Ascending aorta (tissue), 2 donors: ENCODE measurements at places on chromosomes 13 and 19. TPM values are rescaled to one million over a fixed set of nuclear protein-coding genes. Genes with fewer than 3 reads are reported as not detected.
A peak's percentile ranks its signal among the peaks of the same experiment; 100 is the strongest.

DNA sequence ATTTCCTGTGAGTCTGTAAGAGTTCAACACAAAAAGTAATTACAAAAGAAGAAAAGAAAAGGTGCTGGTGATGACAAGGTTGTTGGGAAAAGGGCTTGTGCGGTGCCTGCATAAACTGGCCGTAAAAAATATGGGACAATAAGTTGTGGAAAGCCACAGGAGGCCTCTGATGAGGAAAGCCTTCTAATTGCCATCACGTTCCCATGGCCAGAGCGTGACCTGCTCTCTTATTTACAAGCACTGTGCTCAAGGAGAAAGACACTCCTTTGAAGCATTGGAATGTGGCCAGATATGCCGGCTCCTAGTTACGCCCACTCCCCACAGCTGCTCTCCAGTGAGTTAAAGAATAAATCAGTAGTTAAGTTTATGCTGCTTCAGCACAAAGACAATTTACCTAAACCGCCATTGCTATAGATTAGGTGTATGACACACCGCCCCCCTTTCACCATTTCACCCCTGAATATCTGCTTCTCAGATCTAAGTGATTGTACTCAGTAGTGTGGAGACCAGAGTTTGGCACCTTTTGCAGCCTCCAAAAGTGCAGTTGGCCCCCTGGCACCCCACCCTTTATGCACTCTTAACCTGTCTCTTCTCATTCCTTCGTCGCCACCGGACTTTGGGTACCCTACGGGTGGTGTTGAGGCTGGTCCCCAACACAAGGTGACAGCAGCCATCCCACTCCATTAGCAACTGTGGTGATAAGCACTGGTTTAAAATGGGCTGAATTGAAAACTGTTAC is 8.1 kb upstream of the PGLYRP1 start:
- no peaks in the 10 kb centered on the region for H3K36me3 ChIP-seq
- no peaks in the 10 kb centered on the region for H3K4me1 ChIP-seq
- no peak for DNase-seq
- H3K4me3 ChIP-seq = no peak overlapping the region

Gene IL17D
- total RNA-seq = not detected

DNA sequence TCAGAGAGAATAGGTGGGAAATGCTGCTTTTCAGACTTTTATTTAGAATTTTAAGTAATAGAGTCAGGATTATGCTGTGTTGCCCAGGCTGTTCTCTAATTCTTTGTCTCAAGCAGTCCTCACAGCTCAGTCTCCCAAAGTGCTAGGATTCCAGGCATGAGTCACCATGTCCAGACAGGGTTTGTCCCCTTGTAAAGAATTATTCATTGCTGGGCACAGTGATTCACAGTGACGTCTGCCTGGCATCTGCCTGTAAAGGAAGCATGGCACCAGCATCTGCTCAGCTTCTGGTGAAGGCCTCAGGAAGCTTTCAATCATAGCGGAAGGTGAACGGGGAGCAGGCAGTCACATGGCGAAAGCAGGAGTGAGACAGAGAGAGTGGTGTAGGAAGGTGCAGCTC is 17.7 kb downstream of the ZNF763 start:
- no peaks in the 10 kb centered on the region for H3K4me1 ChIP-seq
- no peaks in the 10 kb centered on the region for H3K27me3 ChIP-seq
- H3K4me3 ChIP-seq = no peak overlapping the region
- no peak for DNase-seq

Gene KCNJ14
- 6.1 TPM for total RNA-seq

Gene CD22
- total RNA-seq = 0.75 TPM

- no peak for DNase-seq
- no peaks in the 10 kb centered on the region for H3K27me3 ChIP-seq
- H3K4me1 ChIP-seq = no peaks in the 10 kb centered on the region
- no peak overlapping the region for H3K27ac ChIP-seq
These were observed 23.1 kb downstream of the FXYD5 start for GRCh38 chr19:35177377-35178274.

DNA sequence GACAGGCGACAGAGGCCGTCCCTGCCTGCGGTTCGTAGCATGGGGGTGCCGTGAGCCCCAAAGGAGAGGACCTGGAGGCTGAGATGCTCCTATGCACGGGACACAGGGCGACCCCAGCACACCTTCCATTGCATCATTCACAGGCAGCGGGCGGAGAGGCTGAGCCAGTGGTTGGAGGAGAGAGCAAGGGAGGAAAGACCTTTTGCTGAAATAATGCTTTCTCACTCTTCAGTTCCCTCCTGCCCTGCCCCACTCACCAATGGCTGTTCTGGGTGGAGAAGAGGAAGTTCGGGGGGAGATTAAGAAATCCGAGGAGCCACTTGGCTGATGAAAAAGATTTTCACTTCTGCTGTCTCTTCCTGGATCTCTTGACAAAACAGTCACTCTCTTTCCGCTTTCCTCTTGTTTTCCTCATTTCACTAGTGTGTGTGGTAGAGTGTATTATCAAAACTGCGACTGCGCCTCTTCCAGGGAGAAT is at the start of gene NLRP12:
Gene NLRP12, minus strand, starts transcription at position 181 of the 478 bp plus-strand sequence. Its CDS starts 140 bp downstream, at position 41.
- H3K27ac ChIP-seq = no peak within 1 kb of the TSS
- no peak for DNase-seq
- H3K4me1 ChIP-seq = no peaks in the 10 kb centered on the region
- peak within 1 kb of the TSS; percentile 12 for H3K4me3 ChIP-seq
